Vagina (tissue), 2 donors: ENCODE measurements at places on chromosomes 16 and 17.

DNA sequence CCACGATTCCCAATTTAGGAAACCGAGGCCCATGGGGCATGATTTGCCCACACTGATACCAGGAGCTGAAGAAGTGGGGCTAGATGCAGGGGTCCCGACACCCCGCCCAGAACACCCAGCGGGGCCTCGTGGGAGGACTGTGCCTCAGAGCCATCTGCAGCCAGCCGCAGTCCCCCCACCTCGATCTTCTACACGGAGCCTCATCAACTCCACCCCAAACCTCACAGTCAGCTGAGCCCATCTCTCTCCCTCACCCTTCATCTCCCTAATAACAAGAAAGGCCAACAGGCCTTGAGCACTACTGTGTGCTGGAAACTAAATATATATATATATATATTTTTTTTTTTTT is 4.2 kb downstream of the ITGAE start:
- DNase-seq = no peak

GRCh38 chr17:43597624-43598356 is 51.6 kb upstream of the ETV4 start:
- DNase-seq = no peak

DNA sequence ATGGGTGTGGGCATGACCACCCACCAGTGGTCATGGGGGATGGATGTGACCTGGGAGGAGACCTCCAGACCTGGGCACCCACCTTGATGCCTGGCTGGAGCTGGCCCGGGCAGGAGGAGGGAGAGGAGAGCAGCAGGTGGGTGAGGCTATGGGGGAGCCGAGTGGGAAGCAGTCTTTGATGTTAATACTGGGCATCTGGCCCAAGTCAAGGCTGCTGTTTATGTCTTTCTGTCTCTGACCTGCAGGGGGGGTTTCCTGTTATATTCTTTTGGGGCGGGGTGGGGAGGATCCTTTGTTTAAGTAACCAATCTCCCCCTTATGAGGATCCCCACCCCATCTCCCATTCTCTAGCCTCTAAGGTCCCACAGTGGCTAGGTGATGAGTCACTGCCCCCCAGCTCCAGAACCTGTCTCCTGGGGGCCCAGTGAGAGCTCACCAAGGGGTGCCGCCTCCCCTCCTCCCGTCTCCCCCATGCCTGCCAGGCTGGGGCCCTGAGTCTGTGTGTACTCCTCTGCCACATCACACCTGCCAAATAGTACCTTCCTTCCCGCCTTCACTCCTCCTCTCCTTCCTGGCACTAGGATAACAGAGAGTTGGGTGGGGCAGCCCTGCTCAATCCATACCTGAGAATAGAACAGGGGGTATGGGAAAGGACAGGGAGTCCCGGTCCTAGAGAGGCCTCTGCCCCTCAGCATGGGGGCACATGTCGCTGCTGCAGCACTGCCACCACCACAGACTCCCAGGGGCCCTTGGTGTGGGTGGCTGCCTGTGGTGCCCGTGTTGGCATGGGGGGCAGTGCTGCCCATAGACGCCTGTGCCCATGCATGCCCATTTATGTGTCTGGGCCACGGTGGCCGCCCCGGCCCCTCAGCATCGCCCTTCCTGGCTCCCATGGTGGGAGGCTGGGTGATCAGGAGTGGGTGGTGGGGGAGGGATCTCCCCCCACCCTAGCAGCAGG is 7.3 kb downstream of the THRA start:
- DNase-seq = no peak

GRCh38 chr16:69084289-69084688 is 21.2 kb upstream of the HAS3 start:
- no peak for DNase-seq

- DNase-seq = no peak
These were observed 165.4 kb downstream of the PRKCA start for GRCh38 chr17:66467766-66468165.

DNA sequence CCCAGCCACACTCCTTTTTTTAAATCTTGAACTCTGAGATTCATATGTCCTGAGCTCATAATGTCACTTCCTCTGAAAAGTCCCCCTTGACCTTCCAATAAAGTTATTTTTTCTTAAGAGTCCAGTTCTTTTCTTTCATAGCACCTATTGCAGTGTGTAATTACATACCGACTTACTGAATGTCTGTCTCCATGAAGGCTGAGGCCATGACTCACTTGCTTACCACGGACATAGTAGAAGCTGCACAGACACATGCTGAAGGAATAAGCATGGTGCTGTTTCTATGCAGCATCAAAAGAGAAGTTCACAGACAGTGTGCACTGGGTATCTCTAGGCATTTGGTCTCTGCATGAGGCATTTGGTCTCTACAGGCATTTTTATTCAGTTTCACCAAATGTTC is 77.2 kb downstream of the C17orf67 start:
- no peak for DNase-seq
